ENCODE measurements at places on chromosomes 3 and 15. TPM values are rescaled to one million over a fixed set of nuclear protein-coding genes. Genes with fewer than 3 reads are reported as not detected.

Gene ARIH2
- 88.1 TPM for total RNA-seq

Gene SIDT1
- total RNA-seq = 3.5 TPM

Gene SCN11A
- total RNA-seq = 0.14 TPM

Gene PGBD4
- 1.3 TPM for total RNA-seq

Gene NPAP1
- 0.17 TPM for total RNA-seq

Gene CXCR6
- total RNA-seq = 4.7 TPM

GRCh38 chr3:81249540-81250029 is 511.9 kb downstream of the GBE1 start:
- no peak overlapping the region for H3K27ac ChIP-seq
- no peak for DNase-seq

GRCh38 chr3:10457560-10457959 is 47.8 kb downstream of the ATP2B2 start:
- no peak for DNase-seq
- no peaks in the 10 kb centered on the region for H3K4me1 ChIP-seq
- no peak overlapping the region for H3K4me3 ChIP-seq
- H3K36me3 ChIP-seq = no peaks in the 10 kb centered on the region

GRCh38 chr3:55147406-55147805 is 219.5 kb upstream of the LRTM1 start:
- no peaks in the 10 kb centered on the region for H3K4me1 ChIP-seq
- H3K27me3 ChIP-seq = peaks cover 3% of the 10 kb centered on the region
- DNase-seq = no peak
- no peak overlapping the region for H3K4me3 ChIP-seq

DNA sequence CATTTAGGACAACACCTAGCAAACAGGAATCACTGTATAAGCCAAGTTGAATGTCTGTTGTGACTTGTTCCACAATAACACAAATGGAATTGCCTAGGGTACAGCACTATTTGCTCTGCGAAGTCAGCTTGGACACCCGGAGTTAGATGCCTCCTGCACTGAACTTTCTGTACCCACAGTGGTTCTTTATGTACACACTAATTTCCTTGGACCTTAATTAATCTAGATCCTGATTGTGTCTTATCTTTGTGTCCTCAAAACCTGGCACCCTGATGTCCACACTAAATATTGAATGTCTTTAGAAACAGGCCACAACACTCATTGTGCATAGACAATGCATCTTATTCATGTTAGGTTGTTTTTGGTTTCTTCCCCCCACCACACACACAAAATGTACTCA is 278.9 kb upstream of the NR2F2 start:
- no peak overlapping the region for H3K4me3 ChIP-seq
- peaks cover 21% of the 10 kb centered on the region for H3K4me1 ChIP-seq
- peaks cover 10% of the 10 kb centered on the region for H3K27me3 ChIP-seq
- DNase-seq = no peak
- no peaks in the 10 kb centered on the region for H3K36me3 ChIP-seq
- no peak overlapping the region for H3K27ac ChIP-seq

- H3K27ac ChIP-seq = no peak overlapping the region
- no peaks in the 10 kb centered on the region for H3K36me3 ChIP-seq
- H3K4me3 ChIP-seq = no peak overlapping the region
- H3K27me3 ChIP-seq = no peaks in the 10 kb centered on the region
Measured at GRCh38 chr3:179811321-179812095, 158.7 kb downstream of the USP13 start.

DNA sequence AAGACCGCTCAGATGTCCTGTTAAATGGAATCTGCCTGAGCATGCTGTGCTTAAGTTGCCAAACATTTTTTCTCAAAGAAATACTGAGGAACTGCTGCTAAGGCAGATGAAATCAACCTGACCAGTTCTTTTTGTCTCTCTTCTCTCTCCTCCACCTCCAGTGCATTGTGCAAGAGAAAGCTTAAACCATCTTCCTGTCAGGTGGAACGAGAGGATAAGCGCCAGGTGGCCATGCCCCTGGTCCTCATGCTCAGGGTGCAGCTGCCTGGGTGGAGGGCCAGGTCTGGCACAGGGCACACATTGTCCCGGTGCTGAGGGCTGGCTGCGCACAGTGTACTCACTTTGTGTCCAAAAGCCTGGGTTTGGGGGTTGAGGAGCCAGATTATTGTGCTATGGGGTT is 176.2 kb upstream of the TP63 start:
- H3K27ac ChIP-seq = no peak overlapping the region
- no peak overlapping the region for H3K4me3 ChIP-seq
- H3K4me1 ChIP-seq = no peaks in the 10 kb centered on the region
- DNase-seq = no peak
- no peaks in the 10 kb centered on the region for H3K36me3 ChIP-seq
